Pericardium fibroblast (primary cell): ENCODE measurements at places on chromosomes 1 and 21. TPM values are rescaled to one million over a fixed set of nuclear protein-coding genes. Genes with fewer than 3 reads are reported as not detected.

The TRPM2 gene
- total RNA-seq = not detected in 2 replicates

The TLR5 gene
- 0.17 and 0.70 TPM in 2 replicates for total RNA-seq

The SAMD13 gene
- 1.2 and 1.8 TPM in 2 replicates for total RNA-seq

The BGLAP gene
- not detected in 2 replicates for total RNA-seq
